ENCODE measurements at places on chromosomes 16 and 17.

DNA sequence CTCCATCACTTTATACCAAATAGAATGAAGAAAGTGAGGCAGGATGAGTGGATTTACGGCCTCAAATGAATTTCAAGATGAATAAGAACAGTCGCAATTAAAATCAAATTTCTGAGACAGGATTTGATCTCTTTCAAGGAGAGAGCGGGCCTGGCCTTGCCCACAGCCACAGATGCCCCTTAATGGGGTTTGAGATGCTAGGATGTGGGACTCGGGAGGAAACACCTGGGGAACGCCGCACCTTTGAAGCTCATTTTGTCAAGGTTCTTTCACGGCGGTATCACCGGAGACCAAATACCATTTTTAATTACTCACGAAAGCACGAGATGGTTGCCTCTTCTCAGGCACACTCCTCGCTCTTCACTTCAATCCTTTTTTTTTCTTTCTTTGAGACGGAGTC is 178.1 kb upstream of the SDK2 start:
- no peak for DNase-seq

DNA sequence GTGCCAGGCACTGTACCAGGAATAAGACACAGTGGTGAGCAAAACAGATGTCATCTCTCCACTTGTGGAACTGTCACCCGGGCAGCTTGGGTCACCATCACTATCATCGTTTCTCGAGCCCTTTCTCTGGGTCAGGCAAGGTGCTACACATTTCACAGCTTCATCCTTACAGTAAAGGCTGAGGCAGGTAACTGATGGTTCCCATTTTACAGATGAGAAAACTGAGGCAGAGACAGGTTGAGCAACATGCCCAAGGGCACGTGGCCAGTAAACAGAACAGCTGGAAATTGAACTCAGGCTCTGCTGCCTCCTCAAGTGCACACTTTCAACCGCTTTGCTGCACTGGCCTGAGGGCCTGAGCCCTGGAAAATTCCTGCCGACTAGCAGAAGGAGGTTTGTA is 294.6 kb downstream of the XYLT1 start:
- DNase-seq = no peak

DNA sequence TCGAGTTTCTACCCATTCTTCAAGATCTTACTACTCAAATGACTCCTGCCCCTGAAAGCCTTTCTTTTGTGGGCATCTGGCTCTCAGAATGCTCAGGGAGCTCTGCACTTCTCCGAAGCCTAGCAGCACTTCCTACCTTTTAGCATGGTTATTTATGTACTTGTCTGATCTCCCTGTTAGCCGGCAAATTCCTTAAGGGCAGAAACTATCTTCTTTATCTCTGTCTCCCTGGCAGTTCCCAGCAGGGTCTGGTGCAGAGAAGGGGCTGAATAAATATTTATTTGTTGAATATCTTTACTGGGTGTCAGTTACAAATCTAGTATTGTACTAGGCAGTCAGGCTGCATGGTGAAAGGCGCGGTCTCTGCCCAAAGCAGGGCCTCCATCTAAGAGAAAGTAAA is 30.7 kb downstream of the TMEM132E start:
- no peak for DNase-seq

- DNase-seq = no peak
Measured at GRCh38 chr16:11034481-11034931, 90.1 kb downstream of the CLEC16A start.

DNA sequence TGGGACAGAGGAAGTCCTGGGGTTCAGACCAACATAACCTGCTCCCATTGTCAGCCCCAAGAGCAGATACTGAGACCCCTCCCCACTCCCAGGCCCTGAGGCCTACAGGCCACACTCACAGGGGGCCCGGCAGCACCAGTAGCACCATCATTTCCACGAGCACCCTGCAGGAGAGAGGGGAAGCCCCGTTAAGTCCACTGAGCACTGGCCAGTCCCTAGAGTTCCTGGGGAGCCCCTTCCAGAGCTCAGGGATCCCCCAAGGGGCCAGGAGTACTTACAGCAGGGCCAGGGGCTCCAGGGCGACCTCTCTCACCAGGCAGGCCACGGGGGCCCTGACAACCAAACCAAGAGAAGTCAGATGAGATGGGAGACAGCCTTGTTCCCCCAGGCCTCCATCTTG is 5.4 kb downstream of the COL1A1 start:
- DNase-seq = no peak

DNA sequence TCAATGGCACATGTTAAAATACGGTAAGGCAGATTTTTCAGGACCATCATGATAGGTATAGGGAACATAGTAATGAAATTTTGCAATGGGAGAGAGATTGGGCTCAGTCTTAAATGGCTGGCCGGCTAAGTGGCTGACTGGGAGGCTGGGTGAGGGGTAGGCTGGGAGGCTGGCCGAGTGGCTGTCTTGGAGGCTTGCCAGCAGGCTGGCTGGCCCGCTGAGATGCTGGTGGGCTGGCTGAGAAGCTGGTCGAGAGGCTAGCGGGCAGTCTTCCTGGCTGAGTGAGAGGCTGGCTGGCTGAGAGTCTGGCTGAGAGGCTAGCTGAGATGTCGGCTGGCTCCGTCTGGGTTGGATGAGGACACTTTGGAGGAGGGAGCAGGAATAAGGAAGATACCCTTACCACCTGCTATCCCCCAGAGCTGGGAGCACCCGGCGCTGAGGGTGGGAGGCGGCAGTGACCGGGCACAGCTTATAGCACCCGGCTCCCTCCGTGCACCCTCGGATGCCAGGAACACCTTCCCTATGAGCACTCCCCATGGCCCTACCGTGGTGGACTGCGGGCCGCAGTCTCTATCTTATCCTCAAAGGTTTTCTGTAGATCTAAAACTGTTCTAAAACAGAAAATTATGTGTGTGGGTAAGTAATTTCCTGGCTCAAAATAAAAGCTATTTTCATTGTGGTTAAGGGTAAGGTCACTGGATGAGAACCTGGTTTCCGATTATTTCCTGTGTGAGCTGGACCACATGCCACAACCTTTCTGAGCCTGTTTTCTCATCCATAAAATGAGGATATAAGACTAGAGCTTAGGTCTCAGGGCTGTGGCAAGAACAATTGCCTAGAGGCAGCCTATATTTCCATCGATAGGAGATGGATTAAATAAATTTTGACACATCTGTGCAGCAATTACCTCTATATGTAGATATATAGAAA is 34.5 kb upstream of the TMC5 start:
- no peak for DNase-seq

DNA sequence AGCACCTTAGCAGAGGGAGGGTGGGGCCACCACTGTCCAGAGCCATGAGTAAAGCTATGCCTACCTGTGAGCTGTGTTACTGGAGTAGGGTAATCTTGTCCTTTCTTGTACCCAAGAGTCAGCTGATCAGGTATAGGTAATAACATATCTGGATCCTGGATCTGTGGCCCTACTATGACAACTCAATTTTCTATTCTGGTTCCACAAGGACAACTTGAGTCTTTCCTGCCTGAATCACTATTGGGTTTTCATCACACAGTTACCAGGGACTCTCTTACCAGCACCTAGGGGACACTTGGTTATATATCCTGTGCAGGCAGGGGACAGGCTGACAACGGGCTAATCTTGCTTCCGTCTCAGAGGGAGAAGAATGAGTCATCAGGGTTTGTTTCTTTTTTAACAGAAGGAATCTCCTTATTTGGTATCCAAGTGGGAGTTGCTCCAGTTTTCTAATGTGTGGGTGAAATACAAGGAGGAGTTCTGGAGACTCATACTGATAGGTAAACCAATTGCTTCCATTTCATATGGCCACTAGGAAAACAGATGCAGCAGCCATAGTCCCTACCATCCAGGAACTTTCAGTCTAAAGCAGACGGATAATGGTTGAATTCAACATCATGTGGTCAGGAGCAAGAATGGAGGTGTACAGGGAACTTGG is 6.8 kb downstream of the ZNF267 start:
- DNase-seq = no peak

DNA sequence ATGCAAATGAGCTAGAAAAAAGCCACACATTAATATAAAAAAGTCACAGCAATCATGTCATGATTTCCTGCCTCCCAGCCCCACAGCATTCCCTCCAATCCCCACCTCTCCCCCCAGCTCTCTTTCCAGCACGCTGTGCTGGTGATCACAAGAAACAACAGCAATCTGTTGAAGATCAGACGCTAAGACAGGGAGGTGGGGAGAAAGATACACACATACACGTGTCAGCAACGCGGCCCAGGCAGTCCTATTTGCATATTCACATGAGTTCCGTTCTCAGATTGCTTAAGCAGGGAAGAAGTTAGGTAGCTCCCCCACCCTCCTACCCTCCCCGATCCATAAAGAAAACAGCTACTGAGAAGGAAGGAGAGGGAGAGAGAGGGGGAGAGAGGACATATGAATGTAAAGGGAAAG is 405.5 kb upstream of the PSMD7 start:
- DNase-seq = no peak

DNA sequence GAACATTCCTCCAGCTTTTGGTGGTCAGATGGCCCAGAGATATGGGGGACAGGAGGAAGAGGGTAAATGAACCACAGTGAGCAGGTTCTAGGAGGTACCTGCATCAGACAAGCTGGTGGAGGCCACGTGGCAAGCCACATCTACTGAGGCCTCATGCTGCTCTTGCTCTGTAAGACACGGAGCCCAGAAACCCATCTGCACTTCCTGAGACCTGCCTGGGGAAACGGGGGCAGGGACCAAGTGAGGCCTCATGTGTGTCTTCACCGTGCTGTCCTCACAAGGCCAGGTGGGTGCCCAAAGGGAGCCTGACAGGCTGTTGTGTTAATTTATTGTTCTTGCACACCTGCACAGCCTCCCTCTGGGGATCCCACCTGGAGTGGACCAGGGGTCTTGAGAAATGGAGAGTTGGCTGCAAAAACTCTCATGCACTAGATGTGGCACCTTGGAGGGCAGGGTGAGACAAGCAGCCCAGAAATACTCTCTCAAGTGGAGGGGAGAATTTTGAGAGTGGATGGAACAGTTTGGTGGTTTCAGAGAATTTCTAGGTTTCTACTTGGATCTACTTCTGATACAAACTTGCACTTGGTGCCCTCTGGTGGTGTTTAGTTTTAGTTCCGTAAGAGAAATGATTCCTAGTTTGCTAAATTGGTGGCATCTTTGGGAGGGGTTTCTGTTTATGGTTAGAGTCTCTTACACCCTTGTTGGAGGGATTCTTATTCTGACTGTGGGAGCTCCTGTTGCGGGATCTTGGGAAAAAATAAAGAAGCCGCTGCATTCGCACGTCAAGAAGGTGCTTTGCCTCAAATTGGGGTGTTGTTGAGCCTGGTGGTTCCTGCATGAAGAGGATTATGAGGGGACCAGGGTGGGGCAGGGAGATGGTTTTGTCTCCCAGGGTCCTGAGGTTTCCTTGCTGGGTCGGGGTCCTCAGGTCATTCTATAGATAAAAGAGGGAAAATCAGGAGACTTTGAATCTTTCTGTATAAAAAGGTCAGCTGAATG is 47.5 kb downstream of the SLC6A2 start:
- no peak for DNase-seq

- no peak for DNase-seq
Measured at GRCh38 chr16:87274794-87275193, 42.4 kb downstream of the C16orf95 start.

DNA sequence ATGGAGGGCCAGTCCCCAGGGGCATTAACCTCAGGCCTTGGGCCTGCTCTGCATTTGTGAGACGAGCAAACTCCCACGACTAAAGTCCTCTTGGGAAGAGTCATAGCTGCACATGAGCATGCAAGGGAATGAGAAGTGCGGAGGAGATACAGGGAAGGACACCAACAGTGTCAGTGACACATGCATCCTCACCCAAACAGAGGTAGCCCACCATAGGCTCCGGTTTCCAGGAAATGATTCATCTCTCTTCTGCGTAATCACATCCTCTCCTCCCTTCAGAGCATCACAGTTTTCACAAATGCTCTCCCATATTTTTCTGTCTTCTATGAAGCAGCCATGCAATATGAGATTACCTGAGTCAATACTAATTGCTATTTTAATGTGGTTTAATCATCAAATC is 725.7 kb upstream of the GOT2 start:
- DNase-seq = no peak

GRCh38 chr17:29555840-29556239 is 11.0 kb downstream of the ABHD15 start:
- no peak for DNase-seq

- no peak for DNase-seq
Measured at GRCh38 chr17:80663781-80664206, 119.2 kb downstream of the RPTOR start.

GRCh38 chr16:85258166-85258565 is 145.9 kb upstream of the CIBAR2 start:
- no peak for DNase-seq

- DNase-seq = no peak
Measured at GRCh38 chr16:85316321-85316919, 204.1 kb upstream of the CIBAR2 start.

DNA sequence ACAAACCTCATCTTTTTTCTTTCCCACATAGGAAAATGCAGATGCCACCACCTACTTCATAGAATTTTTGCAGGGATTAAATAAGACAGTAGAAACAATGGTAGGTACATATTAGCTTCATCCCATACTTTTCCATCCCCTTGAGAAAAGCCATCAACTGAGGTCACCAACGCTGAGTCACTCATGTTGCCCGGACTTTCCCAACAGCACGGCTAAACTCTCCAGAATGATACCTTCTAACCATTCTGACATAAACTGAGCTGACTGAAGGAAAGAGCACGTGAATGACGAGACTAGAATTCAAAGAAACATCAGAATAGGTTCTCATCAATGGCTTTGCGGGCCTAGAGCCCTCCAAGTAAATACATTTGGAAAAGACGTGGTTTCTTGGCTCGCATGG is 146.0 kb upstream of the RCVRN start:
- DNase-seq = no peak

- no peak for DNase-seq
Measured at GRCh38 chr16:53043986-53044601, 8.6 kb downstream of the CHD9NB start.

GRCh38 chr16:87170310-87170709 is 146.9 kb downstream of the C16orf95 start:
- no peak for DNase-seq

GRCh38 chr16:50690177-50690576 is 3.2 kb upstream of the NOD2 start:
- no peak for DNase-seq

- DNase-seq = no peak
Measured at GRCh38 chr17:40900809-40901356, 15.8 kb upstream of the KRT20 start.

GRCh38 chr16:66899945-66900710 is 18.6 kb downstream of the CDH16 start:
- peak; percentile 31 for DNase-seq
